ENCODE measurements at places on chromosomes 2 and 18.

GRCh38 chr2:203578759-203579643, 43.9 kb upstream of the RAPH1 start:
- peak; percentile 71 for DNase-seq

GRCh38 chr2:172012677-172013391, 13.1 kb downstream of the METAP1D start:
- DNase-seq, result no peak

- DNase-seq, result no peak
Measured at GRCh38 chr18:11561293-11561692, 48.1 kb upstream of the SLC35G4 start.

DNA sequence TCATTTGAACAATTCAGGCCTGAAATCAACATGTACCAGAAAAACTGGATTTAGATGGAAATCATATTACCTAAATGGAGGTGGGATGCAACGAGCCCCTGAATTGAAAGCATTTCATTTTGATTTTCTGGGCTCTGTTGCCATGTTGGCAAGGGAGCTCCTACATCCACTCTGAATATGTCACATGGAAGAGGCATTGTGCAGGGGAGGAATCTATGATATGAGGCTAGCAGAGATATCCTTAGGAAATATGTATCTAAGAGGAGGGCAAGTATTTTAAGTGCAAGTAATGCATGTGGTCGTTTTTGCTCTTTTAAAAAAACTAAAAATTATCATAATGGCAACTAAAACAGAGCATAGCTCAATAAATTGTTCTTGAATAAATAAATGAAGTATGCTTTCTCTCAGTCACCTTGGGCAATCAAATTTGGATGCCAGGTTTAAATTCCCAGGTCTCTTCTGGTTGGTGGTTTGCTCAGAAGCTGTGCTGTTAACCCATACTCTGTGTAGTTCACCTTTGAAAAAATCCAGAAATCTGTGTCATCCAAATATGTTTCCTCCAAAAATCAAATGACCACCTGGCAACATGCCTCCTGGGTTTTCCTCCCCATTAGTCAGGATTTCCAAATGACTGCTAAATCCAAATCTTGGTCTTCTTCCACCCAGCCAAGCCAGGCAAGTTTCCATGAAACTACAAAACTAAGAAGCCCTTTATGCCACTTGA, 6.5 kb upstream of the LGALSL start:
- DNase-seq, result no peak

- peak; percentile 88 for DNase-seq
Measured at GRCh38 chr2:226800941-226801784, 1.5 kb upstream of the IRS1 start.

DNA sequence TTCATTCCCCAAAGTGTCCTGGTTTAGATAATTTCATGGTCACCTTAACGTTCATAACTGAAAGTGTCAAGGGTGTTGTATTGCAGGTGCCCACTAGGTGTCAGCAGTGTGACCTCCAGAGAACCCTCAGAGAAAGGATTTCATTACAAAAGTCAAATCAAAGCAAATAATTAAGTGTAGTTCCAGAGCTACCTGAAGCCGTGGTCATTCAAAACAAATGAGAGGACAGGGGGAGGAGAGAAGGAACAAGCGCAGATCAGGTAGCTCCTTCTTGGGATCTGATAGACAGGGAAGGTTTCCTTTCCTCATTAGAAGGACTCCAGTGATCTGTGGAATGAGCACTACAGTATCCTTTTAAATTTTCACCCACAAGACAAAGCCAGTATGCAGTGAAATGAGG, at the start of gene SLC9A4:
Gene SLC9A4 (plus strand): TSS at position 207 of the 400 bp plus-strand sequence. CDS start 534 bp downstream, outside the sequence.
- peak; percentile 70 for DNase-seq

GRCh38 chr2:12074126-12074844, 327.9 kb downstream of the LPIN1 start:
- no peak for DNase-seq

- no peak for DNase-seq
Measured at GRCh38 chr2:218125626-218126080, at the start of gene CXCR2. Gene CXCR2 (plus strand): TSS chr2:218126028. CDS start chr2:218134802, 8,774 bp downstream.

- no peak for DNase-seq
Measured at GRCh38 chr2:1022178-1022577, 71.5 kb downstream of the SNTG2 start.

- DNase-seq, result peak; percentile 7
Measured at GRCh38 chr2:30300456-30301221, 69.3 kb downstream of the LBH start.

DNA sequence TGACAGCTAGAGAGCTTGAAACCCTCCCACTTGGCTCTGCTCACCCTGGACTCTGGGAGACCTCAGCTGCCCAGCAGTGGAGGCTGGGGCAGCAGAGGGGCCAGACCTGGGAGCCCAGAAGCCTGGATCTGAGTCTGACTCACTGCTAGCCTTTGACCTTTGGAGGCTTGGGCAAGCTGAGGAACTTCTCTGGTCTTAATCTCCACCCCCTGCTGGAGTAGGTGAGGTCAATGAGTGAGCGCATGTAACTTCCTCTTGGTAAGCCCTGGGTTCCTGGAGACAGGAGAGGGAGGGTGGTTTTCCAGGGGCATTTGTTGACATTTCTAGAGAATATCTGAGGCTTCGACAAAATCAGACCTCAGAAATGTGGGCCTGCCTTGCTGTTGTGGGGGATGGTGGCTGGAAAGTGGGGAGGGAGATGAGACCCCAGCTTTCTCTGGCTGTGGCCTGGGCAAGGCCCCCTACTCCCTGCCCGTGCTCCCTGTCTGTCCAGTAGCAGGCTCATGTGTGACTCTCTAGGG, 73.0 kb upstream of the YWHAQ start:
- peak; percentile 85 for DNase-seq

- no peak for DNase-seq
Measured at GRCh38 chr2:21361957-21362486, 238.3 kb downstream of the TDRD15 start.

GRCh38 chr2:143261986-143262385, 132.8 kb downstream of the ARHGAP15 start:
- DNase-seq, result peak; percentile 18

DNA sequence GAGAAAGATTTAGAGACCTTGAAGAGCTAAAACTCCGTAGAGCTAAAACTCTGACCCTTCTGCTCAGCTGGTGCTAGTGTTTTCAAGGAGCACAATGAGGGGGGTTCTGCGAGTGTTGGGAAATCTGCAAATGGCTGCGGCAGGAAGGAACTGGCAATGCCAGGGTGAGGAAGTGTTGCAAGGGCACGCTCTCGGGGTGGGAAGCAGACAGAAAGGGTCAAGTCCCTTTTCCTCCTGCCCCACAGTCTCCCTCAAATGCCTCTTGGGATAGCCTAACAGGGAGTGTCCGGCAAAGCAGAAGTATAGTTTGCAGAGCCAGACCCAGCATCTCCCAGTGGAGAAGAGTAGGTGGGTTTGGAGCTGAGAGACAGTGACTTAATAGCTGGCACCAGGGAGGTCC, 60.5 kb downstream of the NCAPH start:
- no peak for DNase-seq

DNA sequence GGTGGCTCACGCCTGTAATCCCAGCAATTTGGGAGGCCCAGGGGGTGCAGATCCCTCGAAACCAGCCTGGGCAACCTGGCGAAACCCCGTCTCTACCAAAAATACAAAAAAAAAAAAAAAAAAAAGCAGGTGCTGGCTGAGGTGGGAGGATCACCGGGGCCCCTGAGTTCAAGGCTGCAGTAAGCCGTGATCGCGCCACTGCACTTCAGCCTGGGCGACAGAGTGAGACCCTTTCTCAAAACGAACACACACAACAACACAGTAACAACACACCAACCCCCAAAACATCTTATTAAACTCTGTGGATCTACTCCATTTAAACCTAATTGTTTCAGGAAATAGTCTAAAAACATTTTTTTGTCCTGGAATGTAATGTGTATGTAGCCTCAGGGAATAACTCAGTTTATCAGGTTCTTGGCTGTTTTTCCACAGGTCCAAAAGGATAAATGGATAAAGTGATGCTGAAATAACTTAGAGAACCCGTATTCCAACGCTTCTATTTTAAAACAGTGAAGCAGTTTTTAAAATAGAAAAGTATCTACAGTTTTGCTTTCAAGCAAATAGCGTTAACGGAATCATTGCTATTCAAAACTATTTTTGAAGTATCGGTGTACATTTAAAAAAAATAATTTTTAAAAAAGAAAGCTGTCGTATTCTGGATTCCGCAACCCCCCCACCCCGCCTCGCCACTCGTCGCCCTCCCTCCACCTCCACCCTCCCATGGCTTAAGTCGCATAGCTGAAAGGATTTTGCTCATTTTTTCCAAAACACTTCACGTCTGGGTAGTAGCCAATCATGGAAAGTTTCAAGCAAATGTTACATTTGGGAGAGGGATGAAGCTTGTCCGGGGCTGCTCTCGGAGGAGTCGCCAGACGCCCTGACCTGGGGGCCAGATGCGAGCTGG, 895 bp upstream of the GLS start:
- DNase-seq, result peak; percentile 49

DNA sequence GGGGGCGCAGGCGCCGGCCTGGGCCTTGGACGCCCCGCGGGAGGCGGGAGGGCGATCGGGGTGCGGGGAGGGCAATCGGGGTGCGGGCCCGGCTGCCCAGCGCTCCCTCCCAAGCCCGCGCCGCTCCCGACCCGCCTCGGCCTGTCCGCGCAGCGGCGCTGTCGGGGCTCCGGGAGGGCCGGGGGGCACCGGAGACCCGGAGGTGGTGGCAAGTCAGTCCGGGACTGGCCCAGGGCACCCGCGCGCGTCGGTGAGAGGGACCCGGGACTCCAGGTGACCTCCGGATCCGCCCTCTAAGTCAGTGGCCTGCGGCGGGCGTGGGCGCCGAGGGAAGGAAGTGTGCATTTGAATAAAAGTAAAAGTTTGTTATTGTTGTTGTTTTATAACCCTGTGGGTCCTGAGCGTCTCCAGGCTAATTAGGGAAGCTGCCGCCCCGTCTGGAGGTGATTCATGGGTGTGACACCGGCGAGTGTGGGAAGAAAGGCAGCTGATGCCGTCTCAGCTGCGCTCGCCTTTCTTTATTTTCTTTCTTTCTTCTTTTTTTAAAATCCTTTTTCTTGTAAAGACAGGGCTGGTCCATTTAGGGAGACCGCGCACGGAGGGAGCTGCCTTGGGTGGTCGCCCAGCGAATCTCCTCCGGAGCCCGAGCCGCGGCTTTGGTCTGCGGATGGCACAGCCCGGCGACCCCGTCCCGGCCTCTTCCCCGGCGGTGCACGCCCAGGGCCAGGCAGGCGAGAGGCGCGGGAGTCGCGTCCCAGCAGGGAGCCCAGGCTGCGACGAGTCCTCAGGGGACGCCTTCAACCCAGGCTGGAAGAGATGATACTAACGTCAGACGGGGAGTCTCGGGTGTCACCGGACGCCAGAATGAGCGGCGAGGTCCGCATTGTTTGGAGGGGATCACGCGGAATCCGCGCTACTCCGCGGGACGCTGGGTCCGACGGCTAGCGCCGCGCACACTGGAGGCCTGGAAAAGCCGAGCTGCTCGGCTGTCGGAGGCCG, 627 bp upstream of the CRACDL start:
- DNase-seq, result no peak

DNA sequence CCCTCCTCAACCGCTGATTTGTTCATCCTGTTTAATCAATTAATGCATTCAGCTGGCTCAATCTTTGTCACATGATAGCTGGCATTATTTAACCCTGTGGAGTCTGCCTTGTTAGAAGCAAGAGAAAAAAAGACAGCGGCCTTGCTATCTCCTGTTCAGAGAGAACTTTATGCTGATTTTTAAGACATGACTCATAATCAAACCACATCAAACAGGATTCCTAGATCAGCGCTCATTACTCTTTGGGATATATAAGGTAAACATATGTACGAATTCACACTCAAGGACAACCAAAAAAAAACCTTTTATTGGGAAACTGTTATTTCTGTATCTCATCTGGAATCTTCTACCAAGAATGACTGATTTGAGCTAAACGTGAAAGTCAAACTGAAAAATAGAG, 195.1 kb downstream of the C1D start:
- peak; percentile 22 for DNase-seq

GRCh38 chr2:235850289-235850688, 317.9 kb downstream of the GBX2 start:
- DNase-seq, result no peak

DNA sequence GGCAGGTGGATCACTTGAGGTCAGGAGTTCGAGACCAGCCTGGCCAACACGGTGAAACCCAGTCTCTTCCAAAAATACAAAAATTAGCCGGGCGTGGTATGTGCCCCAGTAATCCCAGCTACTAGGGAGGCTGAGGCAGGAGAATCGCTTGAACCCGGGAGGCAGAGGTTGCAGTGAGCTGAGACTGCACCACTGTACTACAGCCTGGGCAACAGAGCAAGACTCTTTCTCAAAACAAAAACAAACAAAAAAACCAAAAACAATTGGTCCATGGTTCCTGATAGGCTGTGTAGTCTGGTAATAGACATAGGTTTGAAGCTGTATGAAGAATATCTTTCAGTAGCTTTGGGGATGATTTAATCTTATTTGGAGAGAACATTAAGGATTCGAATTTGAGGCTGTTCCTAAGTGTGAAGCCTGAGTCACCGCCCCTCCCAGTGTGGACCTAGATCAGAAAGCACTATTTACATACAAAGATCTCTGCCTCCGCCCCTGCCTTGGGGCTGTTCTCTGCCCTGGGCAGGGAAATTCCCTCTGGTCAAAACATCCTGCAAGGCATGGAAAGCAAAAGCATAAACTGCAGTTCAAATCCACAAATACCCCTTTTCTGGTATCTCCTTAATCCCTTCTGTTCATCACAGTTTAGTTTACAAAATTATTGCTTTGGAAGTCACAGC, 52.8 kb upstream of the PMAIP1 start:
- peak; percentile 69 for DNase-seq

DNA sequence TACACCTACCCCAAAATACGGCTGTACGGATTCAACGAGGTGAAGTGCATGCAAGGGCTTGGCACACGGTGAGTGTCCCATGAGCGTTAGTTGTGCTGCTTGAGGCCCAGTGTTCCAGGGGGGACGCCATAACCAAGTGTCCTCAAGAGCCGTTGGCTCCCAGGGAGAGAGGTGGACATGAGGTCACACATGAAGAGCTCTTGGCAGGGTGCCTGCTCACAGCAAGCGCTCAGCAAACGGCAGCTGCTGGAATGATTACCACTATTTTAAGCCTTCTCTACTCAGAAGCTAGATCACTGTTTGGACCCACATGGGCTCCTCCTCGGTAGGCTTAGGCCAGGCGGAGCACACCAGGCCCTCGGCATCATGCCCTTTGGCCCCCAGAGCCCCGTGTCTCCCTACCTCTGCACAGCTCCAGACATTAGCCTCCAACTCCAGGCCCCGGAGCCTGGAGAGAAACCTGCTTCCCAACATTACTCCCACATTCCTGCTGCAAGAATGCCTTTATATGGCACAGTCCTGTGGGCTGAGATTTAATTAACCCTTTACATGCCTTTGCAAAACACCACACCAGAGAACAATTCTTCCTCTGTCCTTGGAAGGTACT, 68.4 kb upstream of the PPP1CB start:
- DNase-seq, result peak; percentile 98

- DNase-seq, result peak; percentile 42
Measured at GRCh38 chr18:10936176-10937053, 213.0 kb downstream of the PIEZO2 start.

- peak; percentile 26 for DNase-seq
Measured at GRCh38 chr2:7053650-7054265, 136.5 kb downstream of the RNF144A start.

GRCh38 chr2:12183032-12183645, 436.7 kb downstream of the LPIN1 start:
- DNase-seq, result no peak

- no peak for DNase-seq
Measured at GRCh38 chr18:34521040-34521439, 189.1 kb upstream of the DTNA start.

- DNase-seq, result no peak
Measured at GRCh38 chr18:31840499-31840898, 79.8 kb upstream of the SLC25A52 start.

All from choroid plexus epithelial cell (primary cell).